ENCODE measurements at places on chromosomes 5 and 9.
A peak's percentile ranks its signal among the peaks of the same experiment; 100 is the strongest.

DNA sequence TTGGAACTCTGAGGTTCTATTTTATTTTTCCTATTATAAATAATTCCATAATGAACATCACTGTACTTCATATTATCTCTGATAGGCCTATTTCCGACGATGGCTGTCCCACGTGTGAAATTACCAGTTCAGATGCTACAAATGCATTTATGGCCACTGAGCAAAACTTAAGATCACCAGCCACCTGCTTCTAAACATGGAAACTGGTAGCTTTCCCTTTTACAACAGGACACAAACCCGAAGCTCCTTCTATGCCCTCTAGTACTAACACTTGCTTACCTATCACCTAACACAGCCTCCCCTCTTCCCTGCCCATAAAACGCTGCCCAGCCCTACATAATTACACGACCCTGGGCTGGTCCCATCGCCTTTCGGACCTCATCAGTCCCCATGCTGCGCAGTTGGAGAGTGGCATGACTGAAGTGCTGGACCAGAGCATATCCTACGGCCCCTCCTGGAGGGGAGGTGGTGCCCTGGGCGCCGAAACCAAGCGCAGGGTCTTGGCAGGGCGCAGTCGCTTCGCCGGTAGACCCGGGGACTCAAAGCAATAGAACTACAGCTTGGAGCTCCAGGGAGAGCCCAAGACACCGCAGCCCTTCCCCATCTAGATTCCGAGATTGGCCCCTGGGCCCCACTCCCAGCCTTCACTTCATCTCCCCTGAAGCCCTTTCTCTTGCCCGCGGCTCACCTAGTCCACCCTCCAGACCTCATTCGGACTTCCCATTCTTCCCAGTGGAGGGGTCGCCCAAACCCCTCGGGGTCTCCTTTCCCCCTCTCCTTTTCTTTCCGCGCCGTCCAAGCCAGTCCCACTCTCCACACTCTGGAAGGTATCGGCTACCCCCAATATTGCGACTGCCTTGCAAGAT lies 1.0 kb upstream of the SAP30L start:
- no peak for DNase-seq

DNA sequence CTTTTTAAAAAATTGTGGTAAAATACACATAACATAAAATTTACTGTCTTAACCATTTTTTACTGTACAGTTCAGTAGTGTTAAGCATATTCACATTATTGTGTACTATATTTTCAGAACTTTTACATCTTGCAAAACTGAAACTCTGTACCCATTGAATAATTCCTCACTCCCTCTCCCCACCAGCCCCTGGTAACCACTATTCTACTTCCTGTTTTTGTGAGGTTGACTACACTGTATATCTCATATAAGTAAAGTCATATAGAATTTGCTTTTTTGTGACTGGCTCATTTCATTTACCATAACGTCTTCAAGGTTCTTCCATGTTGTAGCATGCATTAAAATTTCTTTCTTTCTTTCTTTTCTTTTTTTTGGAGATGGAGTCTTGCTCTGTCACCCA lies 87.0 kb downstream of the LNPEP start:
- DNase-seq = no peak

DNA sequence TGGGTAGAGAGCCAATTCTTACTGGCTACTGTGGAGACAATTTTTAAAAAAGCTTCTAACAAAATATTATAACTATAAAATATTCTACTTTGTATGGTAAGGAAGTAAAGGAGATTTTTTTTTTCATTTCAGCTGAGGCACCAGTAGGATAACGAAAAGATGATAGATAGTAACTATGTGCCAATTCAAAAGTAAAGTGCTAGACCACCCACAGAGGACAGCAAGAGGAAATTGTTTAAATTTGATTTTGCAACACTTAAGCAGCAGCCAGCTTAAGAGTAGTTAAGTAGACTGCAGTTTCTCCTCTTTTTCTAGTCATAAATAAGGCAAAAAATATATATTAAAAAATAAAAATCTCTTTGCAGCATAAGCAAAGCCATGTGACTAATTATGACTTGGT lies 1539.3 kb upstream of the ACO1 start:
- DNase-seq = no peak

- peak; percentile 12 for DNase-seq
Measured at GRCh38 chr5:66814146-66814991, 218.2 kb downstream of the MAST4 start.

- DNase-seq = no peak
Measured at GRCh38 chr5:74282490-74282889, 358.0 kb downstream of the ENC1 start.
